ENCODE measurements at places on chromosomes 4 and X.

DNA sequence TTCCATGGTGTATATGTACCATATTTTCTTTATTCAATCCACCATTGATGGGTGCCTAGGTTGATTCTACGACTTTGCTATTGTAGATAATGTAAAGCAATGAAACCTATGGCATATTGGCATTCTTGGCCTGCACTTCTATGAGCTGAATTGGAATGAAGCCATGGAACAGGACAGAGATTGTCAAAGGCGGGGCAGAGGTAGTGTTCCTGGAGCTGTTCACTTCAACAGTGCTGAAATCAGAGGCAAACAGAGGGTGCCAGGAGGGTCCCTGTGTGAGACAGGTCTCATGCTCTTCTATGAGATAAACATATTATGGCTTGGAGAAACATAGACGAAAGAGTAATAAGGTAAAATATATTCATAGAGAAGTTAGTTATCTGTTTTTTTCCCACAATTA lies 342.6 kb upstream of the VCX start:
- no peak for DNase-seq

- DNase-seq, result no peak
These were observed 25.1 kb upstream of the CTSO start for GRCh38 chr4:155978810-155979209.

DNA sequence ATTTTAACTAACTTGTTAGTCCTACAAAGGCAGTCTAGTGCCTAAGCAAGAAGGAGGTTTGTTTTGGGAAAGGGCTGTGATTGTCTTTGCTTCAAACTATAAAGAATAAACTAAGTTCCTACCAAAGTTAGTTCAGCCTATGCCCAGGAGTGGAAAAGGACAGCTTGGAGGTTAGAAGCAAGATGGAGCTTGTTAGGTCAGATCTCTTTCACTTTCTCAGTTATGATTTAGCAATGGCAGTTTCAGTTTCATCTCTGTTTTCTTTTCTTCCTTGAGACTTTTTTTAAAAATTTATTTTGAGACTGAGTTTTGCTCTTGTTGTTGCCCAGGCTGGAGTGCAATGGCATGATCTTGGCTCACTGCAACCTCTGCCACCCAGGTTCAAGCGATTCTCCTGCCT lies 82.9 kb upstream of the NLGN4X start:
- no peak for DNase-seq

GRCh38 chrX:50747471-50747900 lies 66.5 kb downstream of the SHROOM4 start:
- no peak for DNase-seq

GRCh38 chr4:40394236-40394635 lies 59.1 kb downstream of the CHRNA9 start:
- DNase-seq, result no peak

GRCh38 chr4:73193155-73193554 lies 65.4 kb downstream of the ANKRD17 start:
- DNase-seq, result no peak

GRCh38 chr4:153116291-153116680 lies 88.0 kb upstream of the TRIM2 start:
- no peak for DNase-seq

GRCh38 chrX:153443476-153444332 lies 2.2 kb downstream of the TREX2 start:
- DNase-seq, result no peak

- no peak for DNase-seq
These were observed 148.9 kb upstream of the JADE1 start for GRCh38 chr4:128660361-128661215.

- no peak for DNase-seq
These were observed 63.6 kb upstream of the SH3RF1 start for GRCh38 chr4:169334335-169334734.

DNA sequence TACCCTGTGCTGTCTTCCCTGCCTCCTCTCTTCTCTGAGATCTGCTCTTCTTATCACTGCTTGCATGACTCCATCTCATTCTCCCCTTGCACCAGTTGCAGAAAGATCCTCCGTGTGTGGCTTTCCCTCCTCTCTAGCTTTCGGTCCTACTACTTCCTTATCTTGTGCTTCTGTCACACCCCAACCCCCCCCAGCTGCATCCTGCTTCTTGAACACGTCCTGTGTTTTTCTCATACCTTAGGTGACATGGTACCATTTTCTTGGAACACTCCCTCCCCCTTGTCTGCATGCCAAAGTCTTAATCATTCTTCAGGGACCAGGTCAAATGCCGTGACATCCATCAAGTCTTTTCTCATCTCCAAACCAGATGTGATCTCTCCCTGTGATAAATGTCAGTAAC lies 46.4 kb downstream of the FHL1 start:
- no peak for DNase-seq

DNA sequence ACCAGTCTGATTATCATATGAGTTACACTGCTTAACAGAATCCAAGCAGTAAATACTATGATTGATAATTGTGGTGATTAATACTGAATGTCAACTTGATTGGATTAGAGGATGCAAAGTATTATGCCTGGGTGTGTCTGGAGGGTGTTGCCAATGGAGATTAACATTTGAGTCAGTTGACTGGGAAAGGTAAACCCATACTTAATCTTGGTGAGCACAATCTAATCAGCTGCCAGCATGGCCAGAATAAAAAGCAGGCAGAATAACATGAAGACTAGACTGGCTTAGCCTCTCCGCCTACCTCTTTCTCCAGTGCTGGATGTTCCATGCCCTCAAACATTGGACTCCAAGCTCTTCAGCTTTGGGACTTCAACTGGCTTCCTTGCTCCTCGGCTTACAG lies 961.3 kb downstream of the ADGRL3 start:
- DNase-seq, result no peak

DNA sequence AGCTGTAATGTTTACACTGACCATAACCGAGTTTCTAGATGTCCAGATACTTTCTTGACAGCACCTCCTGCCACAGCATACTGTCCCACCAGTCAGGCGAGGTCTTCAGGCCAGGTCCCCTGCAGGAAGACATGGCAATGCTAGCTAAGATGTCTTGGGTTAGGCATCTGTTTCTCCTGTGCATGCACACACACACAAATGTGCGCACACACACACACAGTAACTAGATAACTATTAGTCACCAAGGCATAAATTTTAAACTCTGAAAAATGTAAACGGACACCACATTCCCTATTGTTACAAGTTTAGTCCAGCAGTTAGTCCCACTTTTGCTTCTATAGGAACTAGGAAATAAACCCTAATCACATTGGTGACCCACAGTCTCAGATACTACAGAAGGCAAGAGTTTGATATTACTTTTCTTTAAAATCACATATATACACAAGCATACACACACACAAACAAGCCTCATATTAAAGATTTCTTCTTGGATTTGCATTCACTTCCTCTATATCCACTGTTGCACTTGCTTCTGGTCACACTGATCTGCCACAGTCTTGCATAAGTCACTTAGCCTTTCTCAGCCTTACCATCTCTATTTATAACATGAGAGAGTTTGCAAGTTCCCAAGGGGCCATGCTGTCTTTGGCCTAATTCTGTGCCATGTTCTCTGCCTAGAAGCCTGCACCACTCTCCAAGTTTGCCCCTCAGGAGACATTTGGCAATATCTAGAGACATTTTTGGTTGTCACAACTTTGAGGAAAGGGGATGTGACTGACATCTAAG lies 32.2 kb downstream of the IL21 start:
- no peak for DNase-seq

DNA sequence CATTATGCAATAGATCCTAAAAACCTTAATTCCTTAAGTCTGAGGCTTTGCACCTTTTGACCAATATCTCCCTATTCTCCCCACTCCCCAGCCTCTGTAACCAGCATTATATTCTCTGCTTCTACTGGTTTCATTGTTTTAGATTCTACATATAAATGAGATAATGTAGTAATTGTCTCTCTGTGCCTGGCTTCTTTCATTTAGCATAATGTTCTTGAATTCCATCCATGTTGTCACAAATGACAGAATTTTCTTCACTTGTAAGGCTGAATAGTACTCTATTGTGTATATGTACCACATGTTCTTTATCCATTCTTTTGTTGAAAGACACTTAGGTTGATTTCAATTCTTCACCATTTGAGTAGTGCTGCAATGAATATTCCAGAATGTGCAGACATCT lies 66.0 kb downstream of the MAGEC1 start:
- no peak for DNase-seq

DNA sequence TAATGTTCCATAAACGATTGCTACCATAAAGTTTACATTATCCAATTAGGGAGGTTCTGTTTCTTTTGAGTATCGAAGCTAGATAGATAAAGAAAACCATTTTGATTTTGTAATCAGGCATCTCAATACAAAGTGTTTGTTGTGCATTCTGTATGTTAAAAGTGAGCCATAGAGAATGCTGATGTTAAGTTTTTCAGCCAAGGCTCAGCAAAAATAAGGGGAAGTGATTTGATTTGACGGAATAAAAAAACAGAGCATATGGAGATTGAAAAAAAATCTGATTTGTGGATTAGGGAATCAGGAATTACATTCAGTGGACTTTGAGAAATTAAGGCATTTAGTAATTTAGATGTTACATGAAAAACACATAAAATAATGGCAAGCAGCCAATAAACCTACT lies 314.8 kb downstream of the PPP3CA start:
- DNase-seq, result no peak

DNA sequence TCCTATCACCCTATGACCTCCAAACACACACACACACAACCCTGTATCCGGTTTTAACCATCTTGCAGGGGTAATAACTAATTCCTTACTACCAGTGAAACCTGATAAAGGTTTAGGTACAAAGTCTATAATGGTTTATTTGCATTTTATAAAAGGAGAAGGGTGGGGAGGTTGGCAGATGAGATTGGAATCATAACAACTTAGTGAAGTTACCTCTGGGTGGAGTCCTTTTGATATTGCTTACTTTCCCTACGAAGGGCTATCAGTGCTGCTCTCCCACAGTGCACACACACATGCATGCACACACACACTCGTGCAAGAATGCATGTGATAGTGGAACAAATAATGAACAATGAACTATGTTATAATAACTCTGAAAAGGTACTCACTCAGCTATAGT lies 56.1 kb downstream of the CCSER1 start:
- no peak for DNase-seq
